ENCODE measurements at places on chromosomes 3 and 15.

- no peak for DNase-seq
Observed at GRCh38 chr15:28901587-28901980, 15.8 kb downstream of the APBA2 start.

DNA sequence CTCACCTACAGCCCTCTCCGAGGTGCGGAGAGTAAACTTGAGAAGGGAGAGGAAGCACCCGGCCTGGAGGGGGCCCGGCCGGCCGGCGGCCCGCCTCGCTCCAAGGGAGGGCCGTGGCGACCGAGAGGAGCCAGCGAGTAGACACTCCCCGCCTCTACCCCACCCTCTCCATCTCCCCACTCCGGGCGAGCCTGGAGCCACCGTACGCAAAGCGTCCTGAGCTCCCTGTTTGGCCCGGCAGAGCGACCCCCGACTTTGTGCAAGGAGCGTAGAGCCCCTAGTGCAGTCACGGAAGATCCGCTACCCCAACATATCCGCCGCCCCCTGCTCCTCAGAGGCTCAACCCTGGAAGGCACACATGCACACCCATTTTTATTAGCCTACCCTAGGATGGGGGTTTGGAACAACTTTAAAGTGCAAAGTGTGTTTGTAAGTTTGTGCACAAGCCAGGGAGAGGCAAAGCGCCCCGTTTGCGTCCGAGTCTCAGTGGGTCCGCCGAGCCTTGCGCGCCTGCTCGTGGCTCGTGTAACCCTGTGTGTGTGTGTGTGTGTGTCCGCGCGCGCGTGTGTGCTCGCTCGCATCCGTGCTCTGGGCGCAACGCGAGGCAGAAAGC lies 508 bp upstream of the SMAD6 start:
- no peak for DNase-seq

DNA sequence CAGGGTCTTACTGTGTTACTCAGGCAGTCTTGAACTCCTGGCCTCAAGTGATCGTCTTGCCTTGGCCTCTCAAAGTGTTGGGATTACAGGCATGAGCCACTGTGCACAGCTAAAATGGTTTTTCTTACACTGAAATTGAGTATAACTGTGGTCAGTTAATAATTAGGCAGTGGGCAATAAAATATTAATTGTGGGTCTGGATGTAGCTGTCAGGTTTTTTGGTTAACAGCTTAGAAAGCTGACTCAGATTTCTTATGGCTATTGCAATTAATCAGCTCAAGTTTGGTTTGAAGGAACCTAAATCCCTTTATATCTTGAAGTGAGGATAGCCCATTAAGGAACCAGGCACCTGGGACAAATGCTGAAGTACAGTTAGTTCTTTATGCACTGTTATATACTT lies 73.8 kb upstream of the LRRFIP2 start:
- DNase-seq: no peak

DNA sequence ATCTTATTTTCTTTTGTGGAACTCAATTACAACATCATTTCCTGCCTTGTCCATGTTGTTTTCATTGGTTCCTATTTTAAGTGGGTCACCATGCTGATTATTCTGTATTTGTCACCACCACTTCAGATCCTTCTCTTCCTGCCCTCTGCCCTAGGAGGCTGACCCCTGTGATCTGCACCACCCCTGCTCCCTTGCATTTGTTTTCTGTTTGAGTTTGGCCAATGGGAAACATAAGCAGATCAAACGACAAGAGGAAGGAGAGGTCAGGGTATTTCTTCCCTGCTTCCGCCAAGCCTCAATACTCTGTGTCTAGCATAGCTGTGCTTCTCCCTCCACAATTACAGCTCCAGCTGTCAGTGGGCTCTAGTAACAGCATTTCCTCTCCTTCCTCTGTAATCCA lies 71.6 kb downstream of the IMPG2 start:
- no peak for DNase-seq

- DNase-seq: no peak
Observed at GRCh38 chr3:78048698-78049097, 1008.8 kb downstream of the ROBO2 start.

GRCh38 chr15:66617137-66618090 lies 51.6 kb upstream of the LCTL start:
- peak; percentile 44 for DNase-seq

DNA sequence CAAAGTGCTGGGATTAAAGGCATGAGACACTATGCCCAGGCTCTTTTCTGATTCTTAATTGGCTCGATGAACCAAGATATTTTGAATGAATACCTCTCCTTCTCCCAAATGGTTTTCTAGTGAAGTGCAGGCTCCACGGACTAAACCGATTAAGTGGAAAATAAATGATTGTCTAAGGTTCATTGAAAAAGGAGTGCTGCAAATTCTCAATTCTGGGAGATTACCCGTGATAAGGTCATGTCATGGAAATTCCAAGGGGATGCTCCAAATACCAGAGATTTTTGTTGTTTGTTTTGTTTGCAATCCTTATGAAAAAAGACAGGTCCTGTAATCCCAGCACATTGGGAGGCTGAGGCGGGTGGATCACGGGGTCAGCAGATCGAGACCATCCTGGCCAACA lies 406.9 kb upstream of the TBL1XR1 start:
- no peak for DNase-seq

DNA sequence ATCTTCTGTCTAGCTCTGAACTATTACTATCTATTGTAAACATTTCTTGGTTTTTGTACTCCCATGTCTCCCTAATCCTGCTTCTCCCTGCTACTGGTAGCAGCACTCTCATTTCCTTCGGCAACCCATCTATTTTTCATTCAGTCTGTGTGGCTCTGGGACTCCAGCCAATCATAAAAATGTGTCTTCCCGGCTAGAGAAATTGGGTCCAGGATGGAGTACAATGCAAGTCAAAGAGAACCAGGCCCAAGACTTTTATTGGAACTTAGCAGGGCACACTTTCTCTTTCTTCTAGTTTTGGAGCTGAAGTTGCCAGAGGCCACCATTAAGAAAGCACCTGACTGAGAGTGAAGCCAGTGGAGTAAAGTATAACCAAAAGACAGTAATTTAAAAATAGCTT lies 22.8 kb upstream of the ARHGEF26 start:
- DNase-seq: no peak

- DNase-seq: peak; percentile 18
Observed at GRCh38 chr3:9224490-9224889, 25.0 kb downstream of the SRGAP3 start.

DNA sequence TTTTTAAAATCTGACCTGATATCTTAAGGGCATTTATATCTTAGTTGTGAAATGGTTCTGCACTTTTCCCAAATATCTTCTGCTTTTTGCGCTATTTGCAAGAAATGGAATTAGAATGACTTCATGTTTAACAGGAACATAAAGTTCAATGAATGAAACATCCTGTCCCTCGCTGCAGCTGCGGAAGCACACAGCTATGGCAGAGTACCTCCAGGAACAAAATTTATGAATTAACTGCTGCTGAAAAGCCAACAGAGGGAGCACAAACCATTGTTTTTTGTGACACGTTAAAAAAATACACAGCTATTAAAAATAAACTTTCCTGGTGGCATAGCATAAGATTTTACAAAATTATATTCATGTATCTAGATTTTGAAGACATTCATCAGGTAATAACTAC lies 404.4 kb upstream of the MDFIC2 start:
- no peak for DNase-seq

GRCh38 chr3:51156147-51156546 lies 228.9 kb upstream of the MANF start:
- no peak for DNase-seq

- DNase-seq: no peak
Observed at GRCh38 chr3:124986192-124987143, 51.9 kb upstream of the MUC13 start.

DNA sequence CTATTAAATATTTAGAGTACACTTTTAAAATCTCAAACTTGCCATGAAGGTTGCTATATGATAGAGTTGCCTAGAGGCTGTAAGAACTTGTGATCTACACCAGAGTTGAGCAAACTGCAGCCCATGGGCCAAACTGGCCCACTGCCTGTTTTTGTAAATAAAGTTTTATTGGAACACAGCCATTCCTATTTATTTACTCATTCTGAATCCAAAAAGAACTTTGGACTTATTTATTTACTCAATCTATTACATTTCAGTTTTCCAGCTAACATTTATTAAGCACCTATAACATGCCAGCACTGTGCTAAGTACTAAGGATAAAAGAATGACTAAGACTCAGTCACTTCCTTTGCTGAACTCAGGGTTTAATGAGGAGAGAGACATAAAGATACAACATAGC lies 403.6 kb downstream of the ERC2 start:
- no peak for DNase-seq

DNA sequence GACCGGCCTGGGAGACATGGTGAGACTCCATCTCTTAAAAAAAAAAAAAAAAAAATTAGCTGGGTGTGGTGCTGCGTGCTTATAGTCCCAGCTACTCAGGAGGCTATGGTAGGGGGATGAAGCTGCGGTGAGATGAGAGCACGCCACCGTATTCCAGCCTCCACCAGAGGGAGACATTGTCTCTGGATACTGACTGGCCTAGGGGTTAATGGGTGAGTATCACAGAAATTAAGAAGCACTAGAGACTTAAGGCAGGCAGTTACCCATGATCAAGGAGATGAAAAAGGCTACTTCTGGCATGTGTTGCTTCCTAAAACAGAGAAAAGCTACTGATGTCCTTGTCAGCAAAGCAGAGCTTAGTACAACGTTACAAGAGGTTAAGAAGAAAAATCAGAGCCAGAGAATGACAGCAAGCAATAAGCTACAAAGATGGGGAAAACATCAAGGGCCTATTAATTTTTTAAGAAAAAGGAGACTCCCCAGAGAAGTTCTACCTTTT lies 8.6 kb downstream of the TFRC start:
- no peak for DNase-seq

- no peak for DNase-seq
Observed at GRCh38 chr15:75193272-75193671, 8.4 kb upstream of the C15orf39 start.

- no peak for DNase-seq
Observed at GRCh38 chr15:32057876-32058425, 27.6 kb downstream of the CHRNA7 start.

- DNase-seq: no peak
Observed at GRCh38 chr3:69986419-69986818, 13.1 kb upstream of the SAMMSON start.

GRCh38 chr3:165211721-165212120 lies 15.5 kb upstream of the SLITRK3 start:
- DNase-seq: no peak

DNA sequence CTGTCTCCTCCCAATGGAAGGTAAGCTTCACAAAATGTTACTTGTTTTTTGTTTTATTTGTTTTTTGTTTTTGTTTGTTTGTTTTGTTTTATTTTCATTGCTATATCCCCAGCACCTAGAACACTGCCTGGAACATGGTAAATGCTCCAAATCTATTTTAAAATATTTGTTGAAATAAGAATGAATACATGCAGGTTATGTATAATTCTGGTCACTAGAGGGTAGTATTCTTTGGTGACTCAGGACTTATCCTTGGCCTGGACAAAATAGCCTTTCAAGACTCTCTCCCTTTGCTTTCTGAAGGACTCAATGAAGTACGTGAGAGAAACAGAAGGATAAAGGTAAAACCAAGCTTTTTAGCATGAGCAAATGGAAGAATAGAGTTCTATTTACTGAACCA lies 46.9 kb upstream of the PPP2R3A start:
- no peak for DNase-seq

GRCh38 chr15:67922106-67922675 lies 82.3 kb upstream of the RNU6-1 start:
- DNase-seq: no peak

- DNase-seq: no peak
Observed at GRCh38 chr3:150215616-150216015, 192.5 kb upstream of the TSC22D2 start.

- no peak for DNase-seq
Observed at GRCh38 chr3:156860873-156861272, 34.7 kb downstream of the LEKR1 start.

DNA sequence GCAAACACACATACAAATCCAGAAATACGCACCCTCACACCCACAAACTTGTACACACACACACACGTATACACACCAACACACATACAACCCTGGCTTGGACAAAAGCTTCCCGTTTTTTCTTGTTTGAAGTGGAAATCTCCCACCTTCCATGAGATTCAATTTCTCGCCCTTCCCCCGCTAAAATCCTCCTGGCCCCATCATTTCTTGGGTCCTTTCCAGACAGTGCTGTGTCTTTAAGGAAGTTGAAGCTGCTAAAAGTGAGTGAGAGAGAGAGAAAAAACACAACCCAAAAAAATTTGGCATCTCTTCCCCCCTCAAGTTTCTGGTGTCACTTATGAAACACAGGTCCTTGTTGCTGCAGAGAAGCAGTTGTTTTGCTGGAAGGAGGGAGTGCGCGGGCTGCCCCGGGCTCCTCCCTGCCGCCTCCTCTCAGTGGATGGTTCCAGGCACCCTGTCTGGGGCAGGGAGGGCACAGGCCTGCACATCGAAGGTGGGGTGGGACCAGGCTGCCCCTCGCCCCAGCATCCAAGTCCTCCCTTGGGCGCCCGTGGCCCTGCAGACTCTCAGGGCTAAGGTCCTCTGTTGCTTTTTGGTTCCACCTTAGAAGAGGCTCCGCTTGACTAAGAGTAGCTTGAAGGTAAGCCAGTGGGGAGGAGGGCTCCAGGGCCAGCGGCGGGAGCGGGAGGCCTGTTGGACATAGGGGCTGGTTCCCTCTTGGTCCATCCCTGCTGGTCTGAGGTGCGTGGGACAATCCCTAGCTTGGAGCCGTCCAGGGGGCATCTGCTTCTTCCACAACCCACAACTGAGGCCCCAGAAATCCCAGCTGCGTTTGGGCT lies at the start of gene ISLR:
TSS of gene ISLR (plus strand) at position 331 of the 839 bp plus-strand sequence. CDS start 1,149 bp downstream, outside the sequence.
- DNase-seq: no peak

GRCh38 chr15:84749111-84749991 lies 959 bp downstream of the ZNF592 start:
- no peak for DNase-seq

DNA sequence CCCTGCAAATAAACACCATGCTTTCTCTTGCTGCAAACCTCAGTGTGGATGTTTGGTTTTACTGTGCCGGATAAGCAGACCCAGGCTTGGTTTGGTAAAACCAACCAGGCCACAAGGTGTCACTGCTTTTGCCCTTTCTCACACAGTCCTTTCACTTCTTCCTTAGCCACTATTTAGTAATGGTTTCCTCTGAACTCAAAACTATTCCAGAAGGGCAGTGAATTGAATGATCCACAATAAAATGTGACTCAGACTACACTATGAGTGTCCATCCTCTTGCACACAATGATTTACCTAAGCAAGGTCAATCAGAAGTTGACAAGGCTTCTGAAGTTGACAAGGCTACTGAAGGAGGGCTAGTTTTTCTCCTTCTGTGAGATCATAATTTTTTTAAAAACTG lies 552.4 kb upstream of the CCDC54 start:
- no peak for DNase-seq

Measured in occipital lobe (tissue), 3 donors.